ENCODE measurements at places on chromosomes 4 and X.

GRCh38 chr4:4994312-4995097, 24.8 kb downstream of the CYTL1 start:
- DNase-seq = no peak
- H3K27ac ChIP-seq = no peak overlapping the region
- H3K27me3 ChIP-seq = 0 out of 2 replicates have a peak, but pooled peaks cover 3% of the 10 kb centered on the region
- no peaks in the 10 kb centered on the region for H3K36me3 ChIP-seq

- H3K27me3 ChIP-seq = no peaks in the 10 kb centered on the region
- no peak overlapping the region for H3K27ac ChIP-seq
- no peak overlapping the region for H3K4me3 ChIP-seq
- no peaks in the 10 kb centered on the region for H3K4me1 ChIP-seq
- no peaks in the 10 kb centered on the region for H3K36me3 ChIP-seq
- no peak for DNase-seq
These were observed 135.4 kb upstream of the FRMPD4 start for GRCh38 chrX:12002876-12003275.

GRCh38 chr4:41281038-41281634, 24.4 kb downstream of the UCHL1 start:
- H3K4me1 ChIP-seq = no peaks in the 10 kb centered on the region
- H3K4me3 ChIP-seq = no peak overlapping the region
- H3K27me3 ChIP-seq = no peaks in the 10 kb centered on the region
- peak; percentile 82 for DNase-seq
- no peak overlapping the region for H3K27ac ChIP-seq

- no peaks in the 10 kb centered on the region for H3K27me3 ChIP-seq
- no peaks in the 10 kb centered on the region for H3K4me1 ChIP-seq
- no peak for DNase-seq
- H3K36me3 ChIP-seq = no peaks in the 10 kb centered on the region
- H3K27ac ChIP-seq = no peak overlapping the region
These were observed 100.3 kb upstream of the DDIT4L start for GRCh38 chr4:100290585-100290984.

- H3K4me3 ChIP-seq = no peak overlapping the region
- no peak for DNase-seq
- H3K27me3 ChIP-seq = no peaks in the 10 kb centered on the region
These were observed 205.0 kb downstream of the PABPC4L start for GRCh38 chr4:133996431-133997121.

- no peaks in the 10 kb centered on the region for H3K4me1 ChIP-seq
- DNase-seq = no peak
- H3K4me3 ChIP-seq = no peak overlapping the region
These were observed 173.0 kb upstream of the PCDH18 start for GRCh38 chr4:137705171-137705783.

DNA sequence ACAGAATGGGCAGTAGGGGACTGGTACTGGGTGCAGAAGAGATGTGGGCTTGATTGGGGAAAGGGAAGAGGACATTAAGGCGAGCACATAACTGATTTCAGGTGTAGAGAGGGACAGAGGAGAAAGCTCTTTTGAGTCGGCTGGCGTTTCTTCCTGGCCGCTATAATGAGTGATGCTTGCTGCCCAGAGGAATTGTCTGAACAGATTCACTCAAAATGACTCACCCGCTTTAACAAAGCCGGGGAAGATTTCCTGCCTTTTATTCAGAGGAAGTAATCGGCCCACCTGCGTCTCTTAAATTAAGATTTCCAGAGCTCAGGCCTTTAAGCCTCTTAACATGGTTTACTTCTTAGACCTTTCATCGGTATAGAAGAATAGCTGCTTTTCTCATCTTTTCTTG, 102.1 kb upstream of the AP1S2 start:
- no peaks in the 10 kb centered on the region for H3K36me3 ChIP-seq
- H3K27me3 ChIP-seq = no peaks in the 10 kb centered on the region
- no peak overlapping the region for H3K4me3 ChIP-seq
- no peak for DNase-seq

DNA sequence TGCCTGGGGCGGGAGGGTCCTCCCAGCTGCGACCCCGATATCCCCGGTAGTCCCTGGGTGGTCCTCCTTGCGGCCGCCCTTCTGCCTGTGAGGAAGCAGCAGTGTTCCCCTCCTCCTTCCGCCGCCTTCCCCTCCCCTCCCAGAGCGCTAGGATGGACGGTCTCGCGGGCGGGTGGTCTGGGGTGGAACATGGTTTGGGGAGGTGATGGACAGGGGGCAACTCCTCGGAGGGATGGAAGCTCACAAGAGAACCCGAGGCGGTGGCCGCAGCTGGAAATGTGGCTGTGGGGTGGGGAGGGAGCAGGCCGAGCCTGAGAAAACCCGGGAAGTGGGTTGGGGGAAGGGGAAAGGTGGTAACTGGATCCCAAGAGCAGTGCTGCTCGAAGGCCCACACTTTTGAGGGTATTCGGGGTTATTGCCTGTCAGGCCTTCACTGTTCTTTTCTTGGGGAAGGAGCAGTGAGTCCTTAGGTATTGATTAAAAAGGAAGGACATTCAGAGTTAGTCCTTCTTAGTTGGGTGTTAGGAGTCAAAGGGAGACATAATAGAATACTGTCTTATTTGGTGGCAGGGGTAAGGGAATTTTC, 581 bp downstream of the UBE2K start:
- peaks cover 39% of the 10 kb centered on the region for H3K4me1 ChIP-seq
- no peak for DNase-seq
- no peaks in the 10 kb centered on the region for H3K27me3 ChIP-seq
- peak overlapping the region; percentile 88 for H3K27ac ChIP-seq
- H3K36me3 ChIP-seq = peaks cover 8% of the 10 kb centered on the region

DNA sequence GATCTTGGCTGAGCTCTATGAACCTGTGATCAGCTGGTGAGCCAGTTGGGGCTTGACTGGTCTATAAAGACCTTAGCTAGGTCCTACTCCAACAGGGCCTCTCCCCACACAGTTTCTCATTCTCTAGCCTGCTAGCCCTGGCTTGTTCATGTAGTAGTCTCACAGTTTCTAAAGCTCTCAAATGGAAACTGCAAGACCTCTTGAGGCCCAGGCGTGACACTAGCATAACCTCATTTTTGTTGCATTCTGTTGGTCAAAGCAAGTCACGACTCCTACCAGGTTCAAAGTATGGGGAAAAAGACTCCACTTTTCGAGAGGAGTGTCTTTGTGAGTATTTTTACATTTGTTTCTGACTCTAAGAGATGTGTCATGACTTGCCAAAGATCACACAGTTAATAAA, 50.9 kb downstream of the CEP44 start:
- no peak for DNase-seq
- H3K36me3 ChIP-seq = no peaks in the 10 kb centered on the region
- no peaks in the 10 kb centered on the region for H3K4me1 ChIP-seq
- no peak overlapping the region for H3K27ac ChIP-seq
- H3K4me3 ChIP-seq = no peak overlapping the region

DNA sequence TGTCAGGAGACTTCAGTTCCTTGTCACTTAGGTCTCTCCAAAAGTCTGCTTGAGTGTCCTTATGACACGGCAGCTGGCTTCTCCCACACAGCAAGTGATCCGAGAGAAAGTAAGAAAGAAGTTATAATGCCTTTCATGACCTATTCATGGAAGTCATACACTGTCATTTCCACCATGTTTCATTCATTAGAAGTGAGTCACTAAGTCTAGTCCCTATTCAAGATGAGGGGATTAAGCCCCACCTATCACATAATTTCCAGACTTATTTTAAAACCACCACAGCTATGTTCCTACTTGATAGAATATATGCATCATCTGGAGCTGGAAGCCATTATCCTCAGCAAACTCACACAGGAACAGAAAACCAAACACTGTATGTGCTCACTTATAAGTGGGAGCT, 25.2 kb upstream of the COL25A1 start:
- no peaks in the 10 kb centered on the region for H3K36me3 ChIP-seq
- no peak overlapping the region for H3K4me3 ChIP-seq
- no peaks in the 10 kb centered on the region for H3K4me1 ChIP-seq
- H3K27me3 ChIP-seq = peaks cover 8% of the 10 kb centered on the region
- no peak overlapping the region for H3K27ac ChIP-seq
- no peak for DNase-seq

GRCh38 chrX:20527558-20528011, 260.9 kb upstream of the RPS6KA3 start:
- no peak for DNase-seq
- no peaks in the 10 kb centered on the region for H3K27me3 ChIP-seq
- H3K27ac ChIP-seq = no peak overlapping the region
- no peaks in the 10 kb centered on the region for H3K4me1 ChIP-seq

DNA sequence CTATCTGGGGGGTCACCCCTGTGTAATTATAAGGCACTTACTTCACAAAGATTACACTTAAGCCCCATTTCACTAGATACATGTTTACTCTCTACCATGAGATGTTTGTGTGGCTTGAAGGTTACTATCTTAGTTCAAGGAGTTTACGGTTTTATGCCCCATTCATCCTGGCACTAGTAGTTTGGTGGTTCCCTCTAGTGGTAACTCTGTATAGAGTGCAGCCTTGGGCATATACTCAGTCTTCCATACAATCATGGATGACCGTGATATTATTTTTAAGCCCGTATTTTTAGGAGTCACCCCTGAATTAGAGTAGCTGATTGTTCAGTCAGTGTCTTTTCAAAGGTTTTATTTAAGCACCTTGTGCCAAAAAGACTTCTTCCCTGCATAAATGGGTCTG, 109.9 kb upstream of the FAM47C start:
- DNase-seq = no peak
- H3K36me3 ChIP-seq = no peaks in the 10 kb centered on the region
- H3K4me1 ChIP-seq = no peaks in the 10 kb centered on the region
- H3K27me3 ChIP-seq = no peaks in the 10 kb centered on the region
- H3K27ac ChIP-seq = no peak overlapping the region

DNA sequence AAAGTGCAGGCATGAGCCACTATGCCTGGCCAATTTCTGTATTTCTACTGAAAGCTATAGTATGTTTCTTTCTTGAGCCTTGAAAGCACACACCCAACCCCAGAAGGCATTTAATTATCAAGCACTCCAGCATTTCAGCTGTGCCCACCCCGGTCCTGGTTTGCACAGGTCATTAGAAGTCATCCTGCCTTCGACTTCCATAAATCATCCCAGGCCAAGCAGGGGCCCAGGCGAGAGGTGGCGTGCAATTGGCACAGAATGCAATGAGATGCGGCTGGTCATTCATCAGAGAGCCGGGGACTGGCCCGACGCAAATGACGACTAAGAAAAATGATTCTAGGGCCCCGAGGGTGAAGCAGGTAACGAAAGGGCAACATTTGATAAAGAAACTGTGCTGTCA, 24.8 kb upstream of the CRMP1 start:
- H3K36me3 ChIP-seq = no peaks in the 10 kb centered on the region
- DNase-seq = no peak
- no peak overlapping the region for H3K4me3 ChIP-seq
- H3K27ac ChIP-seq = no peak overlapping the region
- no peaks in the 10 kb centered on the region for H3K4me1 ChIP-seq

DNA sequence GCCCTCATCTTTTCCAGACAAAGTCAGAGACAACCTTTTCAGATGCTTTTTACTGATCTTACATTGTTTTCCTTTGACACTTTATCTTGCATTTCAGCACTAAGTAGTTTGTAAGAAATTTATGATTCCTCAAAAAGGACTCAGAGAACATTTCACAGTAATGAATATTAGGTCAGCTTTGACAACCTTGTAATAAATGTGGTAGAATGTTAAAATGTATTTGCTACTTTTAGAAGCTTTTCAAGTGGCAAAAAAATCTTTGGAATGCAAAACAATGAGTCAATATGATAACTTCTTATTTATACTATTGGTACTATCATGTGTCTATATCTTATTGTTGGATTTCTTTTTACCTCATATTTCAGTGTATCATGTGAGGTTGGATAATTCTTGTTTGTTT, 146.2 kb upstream of the FAT4 start:
- no peaks in the 10 kb centered on the region for H3K27me3 ChIP-seq
- no peak overlapping the region for H3K27ac ChIP-seq
- DNase-seq = no peak

DNA sequence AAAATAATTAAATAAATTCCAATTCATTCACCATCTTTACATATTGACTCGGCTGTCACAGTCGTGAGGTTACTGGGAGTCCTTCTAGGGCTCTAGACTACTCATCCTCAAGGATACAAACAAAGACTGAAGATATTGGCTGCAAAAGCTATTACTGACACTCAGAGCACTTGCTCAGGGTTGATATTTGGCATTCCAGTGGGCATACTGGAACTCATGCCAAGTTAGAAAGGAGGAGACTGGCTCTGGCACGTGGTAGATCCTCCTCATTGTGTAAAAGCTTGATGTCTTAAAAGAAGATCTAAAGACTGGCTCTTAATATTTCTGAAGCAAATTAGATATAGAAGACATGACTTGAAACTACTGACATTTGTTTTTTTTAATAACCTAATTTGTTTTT, 172.7 kb downstream of the GPM6A start:
- no peak overlapping the region for H3K4me3 ChIP-seq
- DNase-seq = no peak
- no peak overlapping the region for H3K27ac ChIP-seq
- H3K36me3 ChIP-seq = no peaks in the 10 kb centered on the region
- no peaks in the 10 kb centered on the region for H3K27me3 ChIP-seq

DNA sequence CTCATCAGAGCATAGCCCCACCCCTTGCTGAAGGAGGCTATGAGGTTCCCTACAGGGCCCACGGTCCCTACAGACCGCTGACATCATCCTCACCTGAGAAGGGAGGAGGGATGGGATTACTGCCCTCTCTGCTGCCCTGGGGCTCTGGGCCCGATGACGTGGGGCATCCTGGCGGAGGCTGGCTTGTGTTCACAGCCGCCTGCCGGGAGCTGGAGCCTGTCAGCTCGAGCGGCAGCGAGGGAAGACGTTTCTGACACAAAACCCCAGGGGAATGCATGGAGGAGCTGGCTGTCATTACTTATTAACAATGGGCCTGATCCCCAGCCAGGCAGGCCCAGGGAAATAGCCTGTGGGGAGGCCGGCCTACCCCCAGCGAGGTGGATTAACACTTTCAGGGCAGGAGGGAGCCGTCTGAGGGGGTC, 106.6 kb upstream of the ATP6AP2 start:
- no peaks in the 10 kb centered on the region for H3K4me1 ChIP-seq
- no peak for DNase-seq
- no peaks in the 10 kb centered on the region for H3K36me3 ChIP-seq

DNA sequence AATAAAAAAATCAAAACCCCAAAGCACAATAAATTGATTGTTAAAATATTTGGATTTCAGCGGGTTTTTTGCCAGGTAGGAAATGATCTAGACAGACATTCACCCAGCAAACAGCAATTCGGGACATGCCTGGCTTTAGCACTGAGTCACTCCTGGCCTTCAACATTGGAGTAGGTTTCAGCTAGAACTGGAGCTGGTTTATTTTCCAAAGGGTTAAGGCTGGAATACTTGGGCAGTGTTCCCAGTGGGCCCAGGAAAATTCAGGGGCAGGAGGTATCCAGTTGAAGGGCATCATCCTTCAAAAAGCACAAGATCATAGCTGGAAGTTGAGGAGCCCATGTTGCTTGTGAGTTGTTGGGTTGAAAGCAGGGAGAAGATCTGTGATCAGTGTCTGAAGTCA, 41.0 kb downstream of the TXLNG start:
- H3K4me1 ChIP-seq = no peaks in the 10 kb centered on the region
- peaks cover 25% of the 10 kb centered on the region for H3K36me3 ChIP-seq
- DNase-seq = no peak
- no peak overlapping the region for H3K4me3 ChIP-seq

Data from HCT116 (cell line).